ENCODE measurements at places on chromosomes 6 and 20.

- DNase-seq, result no peak
Measured at GRCh38 chr6:160881148-160881808, 110.3 kb upstream of the MAP3K4 start.

DNA sequence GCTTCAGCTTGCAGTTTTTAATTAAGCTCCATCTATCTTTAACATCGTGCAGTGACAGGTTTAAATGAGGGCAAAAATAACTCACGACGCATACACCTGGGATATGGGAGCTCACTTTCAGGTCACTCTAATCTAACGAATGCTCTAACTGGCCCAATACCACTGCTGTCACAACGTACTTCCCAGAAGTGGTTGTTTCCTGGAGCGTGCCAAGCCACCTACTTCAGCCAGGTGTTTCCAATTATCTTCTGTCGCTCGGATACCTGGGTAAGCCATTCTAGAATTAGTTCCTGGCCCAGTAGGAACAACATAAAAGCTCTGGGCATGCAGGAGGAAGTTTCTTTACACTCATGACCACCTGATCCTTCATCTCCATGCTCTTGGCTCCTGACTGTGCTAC lies 147.4 kb downstream of the FOXC1 start:
- no peak for DNase-seq

- no peak for DNase-seq
Measured at GRCh38 chr6:1849691-1850090, 240.0 kb downstream of the FOXC1 start.

DNA sequence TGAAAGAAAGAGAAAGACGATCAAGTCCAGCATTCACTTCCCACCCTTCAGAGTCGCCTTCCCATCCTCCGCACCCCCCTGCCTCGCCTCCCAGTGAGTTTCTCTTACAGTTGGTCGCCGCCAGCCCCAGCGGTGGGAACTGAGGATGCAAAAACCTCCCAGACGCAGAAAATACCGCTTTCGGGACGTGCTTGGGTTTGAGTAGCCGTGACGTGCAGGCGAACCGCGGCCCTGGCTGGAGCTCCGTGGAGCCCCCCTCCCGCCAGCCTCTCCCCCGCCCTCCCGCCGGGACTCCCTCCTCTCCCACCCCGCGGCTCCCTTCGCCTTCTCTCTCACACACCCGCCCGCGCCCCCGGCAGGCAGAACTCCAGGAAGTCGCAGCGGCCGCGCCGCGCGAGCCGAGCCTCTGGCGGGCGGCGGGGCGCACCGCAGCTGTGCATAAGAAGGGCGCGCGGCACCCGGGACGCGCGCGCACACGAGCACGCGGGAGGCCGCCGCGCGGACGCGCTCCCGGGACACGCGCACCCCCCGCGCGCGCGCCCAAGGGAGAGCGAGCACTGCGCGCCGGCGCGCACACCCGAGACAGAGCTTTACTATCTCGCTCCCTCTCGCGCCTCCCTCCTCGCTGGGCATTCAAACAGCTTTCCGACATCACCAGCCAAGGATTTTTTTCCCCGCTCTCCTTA lies at the start of gene ADGRB3:
Gene ADGRB3, plus strand, starts transcription at position 557 of the 686 bp plus-strand sequence. CDS start 3,394 bp downstream, outside the sequence.
- peak; percentile 92 for DNase-seq

DNA sequence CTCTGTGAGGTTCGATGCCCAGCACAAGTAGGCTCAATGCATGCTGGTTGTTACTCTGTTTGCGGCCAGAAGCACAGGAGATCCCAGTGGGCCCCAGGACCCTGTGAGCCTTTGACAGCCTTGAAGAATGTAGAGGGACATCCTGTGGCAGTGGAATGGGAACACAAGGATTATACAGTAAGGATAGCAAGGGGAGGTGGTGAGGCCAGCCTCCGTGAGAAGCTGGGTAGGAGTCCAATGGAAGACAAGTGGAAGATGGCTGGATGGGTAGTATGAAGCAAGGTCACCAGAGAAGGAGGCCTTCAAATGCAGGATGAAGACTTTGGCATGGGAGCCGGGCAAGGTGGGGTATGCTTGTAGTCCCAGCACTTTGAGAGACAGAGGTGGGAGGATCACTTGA lies 622.9 kb upstream of the CDH4 start:
- DNase-seq, result no peak

DNA sequence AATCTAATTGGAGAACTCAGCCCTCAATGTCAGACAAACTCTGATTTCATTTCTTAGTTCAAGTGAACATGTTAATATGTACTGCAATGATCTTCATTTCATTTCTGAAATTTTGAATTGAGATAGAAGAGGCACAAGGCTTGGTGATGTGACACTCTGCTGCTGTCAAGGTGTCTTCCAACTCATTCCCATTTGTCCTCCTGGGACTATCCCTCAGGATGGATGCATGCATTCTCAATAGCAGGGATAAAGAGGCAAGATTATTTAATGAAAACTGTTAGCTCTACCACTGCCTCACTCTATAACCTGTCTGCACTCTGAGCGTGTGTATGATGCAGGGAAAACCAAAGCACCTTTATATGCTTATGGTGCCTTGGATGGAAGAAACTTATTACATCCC lies 78.7 kb downstream of the PLCB1 start:
- DNase-seq, result no peak

DNA sequence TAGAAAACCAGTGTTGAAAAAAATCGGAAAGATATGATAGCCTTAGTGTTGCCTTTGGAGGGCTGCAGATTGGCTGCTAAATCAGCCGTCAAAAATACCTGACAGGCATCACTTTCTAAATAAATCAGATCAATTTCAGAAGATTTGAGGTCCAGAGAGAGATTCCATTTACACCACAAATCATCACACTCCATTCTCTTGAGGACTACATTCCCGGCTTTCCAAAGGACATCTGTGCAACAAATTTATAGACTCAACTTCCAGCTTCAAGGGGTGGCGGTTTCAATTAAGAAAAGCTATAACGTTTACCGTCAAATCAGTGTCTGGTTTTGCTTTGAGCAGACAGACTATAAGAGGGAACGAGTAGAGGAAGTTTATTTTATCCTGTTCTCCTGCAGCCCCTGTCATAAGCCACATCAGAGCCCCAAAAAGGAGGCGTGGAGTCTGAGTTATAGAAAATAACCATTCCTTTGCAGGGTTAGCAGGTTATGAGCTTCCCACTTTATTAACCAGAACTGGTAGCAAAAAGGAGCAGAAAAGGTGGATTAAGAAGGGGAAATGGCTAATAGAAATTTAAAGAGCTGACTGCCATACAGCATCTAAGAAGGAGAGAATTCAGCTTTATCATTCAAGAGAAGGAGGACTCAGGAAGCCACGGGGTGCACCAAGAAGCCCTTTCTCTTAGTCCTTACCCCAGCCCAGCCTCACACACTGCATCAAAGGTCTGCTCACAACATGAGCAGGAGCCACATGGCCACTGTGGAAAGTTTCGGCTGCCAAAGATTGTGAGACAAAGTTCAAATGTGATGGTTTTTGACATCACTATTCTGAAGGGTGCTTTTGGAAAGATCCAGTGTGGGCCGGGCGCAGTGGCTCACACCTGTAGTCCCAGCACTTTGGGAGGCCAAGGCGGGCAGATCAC lies 12.9 kb upstream of the UQCC2 start:
- no peak for DNase-seq

- no peak for DNase-seq
Measured at GRCh38 chr6:94215552-94215951, 796.2 kb upstream of the EPHA7 start.

- no peak for DNase-seq
Measured at GRCh38 chr6:156310701-156311100, 466.5 kb upstream of the ARID1B start.

- DNase-seq, result no peak
Measured at GRCh38 chr20:19531446-19531845, 226.6 kb upstream of the RIN2 start.

DNA sequence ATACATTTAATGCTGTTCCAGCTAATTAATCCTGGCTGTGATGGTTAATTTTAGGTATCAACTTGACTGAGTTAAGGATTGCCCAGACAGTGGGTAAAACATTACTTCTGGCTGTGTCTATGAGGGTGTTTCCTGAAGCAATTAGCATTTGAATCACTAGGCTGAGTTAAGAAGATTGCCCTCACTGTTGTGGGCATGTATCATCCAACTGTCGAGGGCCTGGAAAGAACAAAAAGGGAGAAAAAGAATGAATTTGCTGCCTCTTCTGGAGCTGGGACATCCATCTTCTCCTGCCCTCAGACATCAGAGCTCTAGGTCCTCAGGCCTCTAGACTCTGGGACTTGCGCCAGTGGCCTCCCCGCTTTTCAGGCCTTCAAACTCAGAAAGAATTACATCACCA lies 34.3 kb downstream of the SDHAF4 start:
- DNase-seq, result no peak

DNA sequence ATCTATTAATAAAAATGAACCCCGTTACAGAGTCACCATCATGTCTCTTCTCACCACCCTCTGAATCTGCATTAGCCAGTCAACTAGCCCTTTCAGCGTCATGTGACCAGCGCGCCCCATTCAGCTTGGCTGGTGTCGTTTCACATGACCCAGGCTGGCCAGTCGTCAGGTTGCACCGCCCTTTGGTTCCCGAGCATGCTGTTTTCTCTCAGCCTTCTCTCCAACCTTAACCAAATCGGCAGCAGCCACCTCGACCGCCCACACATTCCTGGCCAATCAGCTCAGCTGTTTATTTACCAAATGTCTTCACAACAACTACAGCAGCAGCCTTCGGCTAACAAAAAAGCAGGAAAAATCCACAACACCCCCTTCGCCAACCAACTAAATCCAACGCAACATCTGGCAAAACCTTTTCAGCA lies 5.6 kb downstream of the SRSF3 start:
- DNase-seq, result no peak

- no peak for DNase-seq
Measured at GRCh38 chr20:62608218-62608565, 34.1 kb upstream of the SLCO4A1 start.

DNA sequence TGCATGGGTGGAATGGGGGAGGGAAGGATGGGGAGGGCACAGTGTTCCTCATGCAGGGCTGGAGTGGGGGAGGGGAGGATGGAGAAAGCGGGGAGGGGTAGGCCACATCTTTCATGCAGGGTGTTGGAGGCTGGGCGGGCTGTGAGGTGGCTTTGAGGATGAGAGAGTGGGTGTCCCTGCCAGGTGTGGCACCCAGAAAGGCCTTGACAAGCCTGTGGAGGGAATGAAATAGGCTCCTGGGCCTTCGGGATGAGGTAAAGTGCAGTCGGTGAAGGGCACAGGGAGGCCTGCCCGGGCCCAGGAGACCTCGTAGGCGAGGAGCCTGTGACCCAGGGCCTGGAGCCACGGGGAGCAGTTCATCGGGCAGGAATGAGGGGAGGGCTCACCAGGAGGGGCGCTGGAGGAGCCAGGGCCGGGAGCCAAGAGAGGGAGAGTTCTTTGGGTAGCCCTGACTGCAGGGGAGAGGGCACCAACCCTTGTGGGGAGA lies 7.6 kb downstream of the CEBPB start:
- DNase-seq, result no peak

- no peak for DNase-seq
Measured at GRCh38 chr6:24072038-24072746, 53.8 kb upstream of the NRSN1 start.

DNA sequence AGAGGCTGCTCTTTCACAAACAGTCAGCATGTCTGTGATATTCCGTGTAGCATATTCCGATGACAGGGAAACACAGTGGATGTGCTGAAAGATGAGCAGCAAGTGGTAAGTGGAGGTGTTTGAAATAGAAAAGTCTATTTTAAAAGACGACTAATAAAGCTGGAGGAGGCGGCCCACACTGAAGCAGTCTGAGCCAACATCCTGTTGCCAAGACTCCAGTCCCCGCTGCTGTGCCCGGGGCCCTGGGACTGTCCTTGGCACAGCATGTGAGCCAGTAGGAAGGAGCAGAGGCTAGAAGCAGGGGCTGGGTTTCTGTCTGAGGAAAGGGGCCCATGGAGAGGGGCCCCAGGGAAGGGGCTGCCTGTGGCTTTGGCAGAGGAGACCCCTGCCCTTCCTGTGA lies 351.5 kb upstream of the CHD6 start:
- DNase-seq, result no peak

DNA sequence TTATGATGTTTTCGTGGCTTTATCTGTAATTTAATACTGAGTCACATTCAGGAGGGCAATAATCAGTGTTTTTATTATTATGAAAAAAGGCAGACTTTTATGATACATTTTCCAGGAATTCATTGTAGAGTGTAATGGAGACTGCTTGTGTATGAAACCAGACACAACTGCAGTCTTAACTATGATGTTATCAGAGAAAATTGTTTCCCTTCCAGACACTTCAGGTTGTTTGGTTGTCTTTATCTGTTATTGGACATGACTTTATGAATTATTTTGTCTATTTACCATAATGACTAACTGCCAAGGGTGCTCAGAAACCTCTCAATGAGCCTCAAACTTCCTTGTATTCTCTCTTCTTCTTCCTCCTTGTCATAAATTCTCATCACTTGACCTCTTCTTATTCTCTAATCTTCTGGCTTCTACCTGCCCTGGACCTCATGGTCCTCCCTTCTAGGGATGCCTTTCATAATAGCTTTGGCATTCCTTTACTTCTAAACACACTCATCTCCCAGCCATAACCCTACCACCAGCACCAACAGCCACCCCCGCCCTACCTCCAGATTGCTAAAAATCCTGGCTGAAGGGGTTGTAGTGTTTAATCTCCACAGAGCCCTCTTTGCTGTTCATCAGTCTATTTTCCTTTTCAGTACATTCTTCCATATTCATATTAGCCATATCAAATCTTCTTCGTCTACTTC lies 492.5 kb downstream of the CDKAL1 start:
- DNase-seq, result no peak

GRCh38 chr20:3970016-3970415 lies 45.3 kb downstream of the RNF24 start:
- no peak for DNase-seq

DNA sequence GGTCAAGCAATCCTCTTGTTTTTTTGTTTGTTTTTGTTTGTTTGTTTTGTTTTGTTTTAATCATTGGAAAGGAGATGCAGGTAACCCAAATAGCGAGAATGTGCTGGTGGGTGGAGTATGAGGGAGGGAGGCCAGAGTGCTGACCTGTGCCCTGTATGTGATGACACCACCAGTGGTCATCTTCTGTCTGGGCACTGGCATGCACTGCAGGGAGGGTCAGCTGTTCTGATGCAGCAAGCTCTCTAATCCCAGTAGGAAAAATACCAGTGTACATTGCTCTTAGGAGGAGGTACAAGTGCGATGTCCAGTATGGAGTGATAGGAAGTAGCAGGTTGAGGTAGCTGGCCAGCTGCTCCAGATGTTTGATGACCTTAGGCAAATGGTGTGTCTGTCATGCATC lies 2.9 kb upstream of the CST1 start:
- no peak for DNase-seq

DNA sequence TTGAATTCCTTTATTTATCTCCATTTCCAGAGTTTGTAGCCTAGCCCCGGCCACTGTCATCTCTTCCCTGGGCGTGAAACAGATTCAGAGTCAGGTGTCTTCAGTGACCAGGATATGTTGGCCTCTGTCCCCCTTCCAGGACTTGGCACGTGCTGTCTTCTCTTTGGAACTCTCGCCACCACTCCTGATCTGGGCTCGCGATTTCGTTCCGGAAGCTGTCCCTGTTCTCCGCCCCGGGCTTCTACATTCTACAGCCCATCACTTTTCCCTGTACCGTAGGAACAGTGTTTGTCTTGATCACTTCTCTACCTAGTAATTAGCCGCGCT lies 739 bp downstream of the GSS start:
- DNase-seq, result no peak
